ENCODE measurements at places on chromosomes 12 and 14.

DNA sequence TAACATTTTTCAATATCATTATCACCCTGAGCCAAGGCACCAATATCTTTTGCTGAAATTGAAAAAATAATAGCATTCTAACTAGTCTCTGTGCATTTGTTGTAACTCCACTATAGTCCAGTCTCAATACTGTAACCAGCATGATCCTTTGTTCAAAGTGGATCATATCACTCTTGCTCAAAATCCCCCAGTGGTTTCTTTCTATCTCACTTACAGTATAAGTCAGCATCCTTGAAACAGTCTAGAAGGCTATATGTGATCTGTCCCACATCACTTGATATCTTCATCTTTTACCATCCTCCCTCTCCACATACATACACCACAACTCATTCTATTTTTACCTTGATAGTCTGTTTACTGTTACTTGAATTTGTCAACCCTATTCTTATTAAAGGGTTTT lies 435.7 kb downstream of the CCER1 start:
- H3K4me1 ChIP-seq: peaks cover 5% of the 10 kb centered on the region
- no peaks in the 10 kb centered on the region for H3K36me3 ChIP-seq
- H3K4me3 ChIP-seq: no peak overlapping the region
- DNase-seq: no peak
- H3K27ac ChIP-seq: no peak overlapping the region
- H3K27me3 ChIP-seq: no peaks in the 10 kb centered on the region

DNA sequence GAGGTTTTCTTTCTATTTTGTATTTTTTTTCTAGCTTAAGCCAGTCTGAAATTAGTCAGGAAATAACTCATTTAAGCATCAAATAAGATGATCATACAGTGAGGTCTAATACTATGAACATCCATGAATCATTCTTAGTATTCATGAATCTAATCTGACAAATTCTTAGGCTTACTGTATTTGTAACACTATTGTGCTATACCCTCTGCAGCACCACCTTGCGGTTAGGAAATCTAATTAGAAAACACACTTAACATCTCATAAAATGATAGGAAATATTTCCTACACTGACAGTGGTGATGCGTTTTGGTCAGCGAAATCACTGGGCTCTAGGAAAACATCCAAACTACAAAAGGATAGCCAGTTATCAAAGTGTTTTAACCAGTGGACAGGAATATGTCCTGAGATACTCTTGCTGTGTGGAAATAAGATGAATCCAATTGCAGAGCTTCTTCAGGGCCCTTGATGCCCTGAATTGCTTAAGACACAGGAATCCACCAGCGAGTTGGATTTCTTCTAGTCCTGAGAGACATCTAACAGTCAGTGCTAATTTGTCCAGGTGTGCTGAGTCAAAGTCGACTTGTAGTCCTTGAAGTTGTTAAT lies 109.3 kb upstream of the MYF6 start:
- H3K27me3 ChIP-seq: no peaks in the 10 kb centered on the region
- no peak overlapping the region for H3K4me3 ChIP-seq
- H3K27ac ChIP-seq: no peak overlapping the region
- DNase-seq: peak; percentile 15
- H3K4me1 ChIP-seq: no peaks in the 10 kb centered on the region

- H3K27ac ChIP-seq: no peak overlapping the region
- H3K4me1 ChIP-seq: no peaks in the 10 kb centered on the region
- H3K4me3 ChIP-seq: no peak overlapping the region
- no peaks in the 10 kb centered on the region for H3K36me3 ChIP-seq
- DNase-seq: no peak
These were observed 164.4 kb downstream of the KICS2 start for GRCh38 chr12:64057706-64058105.

- no peak for DNase-seq
- no peak overlapping the region for H3K4me3 ChIP-seq
- H3K36me3 ChIP-seq: no peaks in the 10 kb centered on the region
These were observed 497.1 kb downstream of the RPS29 start for GRCh38 chr14:49089107-49089506.

GRCh38 chr12:63905544-63905943 lies 61.0 kb downstream of the SRGAP1 start:
- no peak overlapping the region for H3K4me3 ChIP-seq
- H3K4me1 ChIP-seq: no peaks in the 10 kb centered on the region
- no peaks in the 10 kb centered on the region for H3K36me3 ChIP-seq
- H3K27ac ChIP-seq: no peak overlapping the region
- no peak for DNase-seq
- no peaks in the 10 kb centered on the region for H3K27me3 ChIP-seq

GRCh38 chr12:104026841-104027599 lies 23.0 kb downstream of the GLT8D2 start:
- no peak for DNase-seq
- no peak overlapping the region for H3K4me3 ChIP-seq
- H3K27me3 ChIP-seq: no peaks in the 10 kb centered on the region

GRCh38 chr12:12990700-12991468 lies 9.2 kb downstream of the HEBP1 start:
- H3K27ac ChIP-seq: no peak overlapping the region
- DNase-seq: no peak
- no peaks in the 10 kb centered on the region for H3K27me3 ChIP-seq
- H3K36me3 ChIP-seq: peaks cover 5% of the 10 kb centered on the region
- 0 out of 2 replicates have a peak, but pooled peaks cover 6% of the 10 kb centered on the region for H3K4me1 ChIP-seq
- no peak overlapping the region for H3K4me3 ChIP-seq

DNA sequence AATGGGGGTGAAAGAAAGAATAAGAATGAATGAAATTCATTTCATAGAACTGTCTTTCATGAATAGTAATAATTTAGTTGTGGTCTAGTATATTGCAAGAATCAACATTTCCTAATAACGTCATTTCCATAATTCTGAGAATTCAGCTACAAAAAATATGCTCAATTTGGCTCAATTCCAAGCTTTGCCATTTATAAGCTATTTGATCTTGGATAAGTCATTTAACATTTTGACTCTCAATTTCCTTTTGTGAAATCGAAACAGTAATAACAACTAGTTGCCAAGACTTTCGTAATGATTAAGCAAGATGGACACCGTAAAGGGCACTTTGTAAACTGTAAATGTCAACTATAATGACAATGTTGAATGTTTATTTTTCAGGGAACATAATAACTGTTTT lies 18.1 kb downstream of the NOS1 start:
- no peak for DNase-seq
- H3K4me1 ChIP-seq: no peaks in the 10 kb centered on the region
- H3K36me3 ChIP-seq: no peaks in the 10 kb centered on the region
- H3K27ac ChIP-seq: no peak overlapping the region
- no peak overlapping the region for H3K4me3 ChIP-seq
- no peaks in the 10 kb centered on the region for H3K27me3 ChIP-seq

DNA sequence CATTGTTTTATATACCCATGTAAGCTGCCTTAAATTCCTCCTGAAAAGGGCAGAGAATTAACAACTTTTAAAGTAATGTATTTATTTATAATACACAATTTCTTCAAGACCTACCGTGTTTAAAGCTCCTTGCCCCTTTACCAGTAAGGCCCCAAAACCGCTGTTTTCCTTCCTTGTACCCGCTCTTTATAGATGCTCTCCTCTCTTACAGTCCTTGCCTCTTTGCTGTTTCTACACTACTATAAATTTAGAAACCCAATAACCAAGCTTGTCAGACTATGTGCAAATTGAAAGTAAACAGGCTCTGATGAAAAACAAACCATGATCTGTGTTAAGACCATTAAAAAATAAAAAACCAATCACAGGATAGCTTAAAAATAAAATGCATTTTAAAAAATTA lies 3.9 kb downstream of the MPHOSPH9 start:
- no peaks in the 10 kb centered on the region for H3K36me3 ChIP-seq
- H3K27ac ChIP-seq: peak overlapping the region; percentile 44
- H3K4me3 ChIP-seq: peak overlapping the region; percentile 42

DNA sequence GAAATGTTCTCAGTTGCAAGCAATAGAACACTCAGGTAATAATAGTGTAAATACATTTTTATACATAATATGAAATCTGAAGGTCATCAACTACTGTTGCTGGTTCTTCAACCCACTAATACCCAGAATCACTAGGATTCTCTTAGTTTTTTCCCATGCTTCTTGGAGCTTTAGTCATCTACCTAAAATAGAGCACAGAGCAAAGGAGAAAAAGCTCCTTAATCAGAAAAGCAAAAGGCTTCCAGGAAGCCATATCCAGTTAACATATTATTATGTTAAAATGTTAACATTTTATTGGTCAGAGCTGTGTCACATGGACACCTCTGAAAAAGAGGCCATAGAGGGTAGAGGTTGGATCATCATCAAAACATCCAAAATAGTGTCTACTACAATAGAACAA lies 57.0 kb downstream of the CCER1 start:
- H3K27me3 ChIP-seq: no peaks in the 10 kb centered on the region
- no peaks in the 10 kb centered on the region for H3K36me3 ChIP-seq
- no peak for DNase-seq
- no peak overlapping the region for H3K4me3 ChIP-seq
- H3K27ac ChIP-seq: no peak overlapping the region

GRCh38 chr12:92506891-92507290 lies 195.9 kb upstream of the PLEKHG7 start:
- no peak for DNase-seq
- no peaks in the 10 kb centered on the region for H3K27me3 ChIP-seq
- H3K4me1 ChIP-seq: peaks cover 22% of the 10 kb centered on the region
- no peak overlapping the region for H3K4me3 ChIP-seq
- H3K36me3 ChIP-seq: no peaks in the 10 kb centered on the region

GRCh38 chr12:87933991-87934390 lies 95.2 kb downstream of the C12orf50 start:
- no peak for DNase-seq
- no peaks in the 10 kb centered on the region for H3K4me1 ChIP-seq
- no peaks in the 10 kb centered on the region for H3K27me3 ChIP-seq
- H3K4me3 ChIP-seq: no peak overlapping the region

DNA sequence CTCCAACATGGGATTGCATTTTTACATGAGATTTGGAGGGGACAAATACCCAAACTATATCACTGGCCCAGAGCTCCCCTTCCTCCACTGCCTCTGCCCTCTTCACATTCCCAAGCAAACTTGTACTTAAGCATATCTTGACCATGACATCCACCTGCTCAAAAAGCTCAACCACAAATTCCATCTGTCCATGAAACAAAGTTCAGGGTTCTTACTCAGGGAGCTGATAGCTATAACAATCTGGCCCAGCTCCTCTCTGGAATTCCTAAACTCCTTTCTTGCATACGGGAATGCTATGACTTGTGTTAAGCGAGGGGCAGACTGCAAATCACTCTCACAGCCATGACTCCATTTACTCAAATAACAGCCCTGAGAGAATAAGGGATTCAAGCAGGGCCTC lies 152.1 kb downstream of the GALC start:
- no peak overlapping the region for H3K27ac ChIP-seq
- H3K4me1 ChIP-seq: no peaks in the 10 kb centered on the region
- no peak for DNase-seq
- no peaks in the 10 kb centered on the region for H3K27me3 ChIP-seq

GRCh38 chr12:98549371-98550110 lies 34.2 kb downstream of the TMPO start:
- no peak for DNase-seq
- H3K27ac ChIP-seq: no peak overlapping the region
- peaks cover 26% of the 10 kb centered on the region for H3K36me3 ChIP-seq

DNA sequence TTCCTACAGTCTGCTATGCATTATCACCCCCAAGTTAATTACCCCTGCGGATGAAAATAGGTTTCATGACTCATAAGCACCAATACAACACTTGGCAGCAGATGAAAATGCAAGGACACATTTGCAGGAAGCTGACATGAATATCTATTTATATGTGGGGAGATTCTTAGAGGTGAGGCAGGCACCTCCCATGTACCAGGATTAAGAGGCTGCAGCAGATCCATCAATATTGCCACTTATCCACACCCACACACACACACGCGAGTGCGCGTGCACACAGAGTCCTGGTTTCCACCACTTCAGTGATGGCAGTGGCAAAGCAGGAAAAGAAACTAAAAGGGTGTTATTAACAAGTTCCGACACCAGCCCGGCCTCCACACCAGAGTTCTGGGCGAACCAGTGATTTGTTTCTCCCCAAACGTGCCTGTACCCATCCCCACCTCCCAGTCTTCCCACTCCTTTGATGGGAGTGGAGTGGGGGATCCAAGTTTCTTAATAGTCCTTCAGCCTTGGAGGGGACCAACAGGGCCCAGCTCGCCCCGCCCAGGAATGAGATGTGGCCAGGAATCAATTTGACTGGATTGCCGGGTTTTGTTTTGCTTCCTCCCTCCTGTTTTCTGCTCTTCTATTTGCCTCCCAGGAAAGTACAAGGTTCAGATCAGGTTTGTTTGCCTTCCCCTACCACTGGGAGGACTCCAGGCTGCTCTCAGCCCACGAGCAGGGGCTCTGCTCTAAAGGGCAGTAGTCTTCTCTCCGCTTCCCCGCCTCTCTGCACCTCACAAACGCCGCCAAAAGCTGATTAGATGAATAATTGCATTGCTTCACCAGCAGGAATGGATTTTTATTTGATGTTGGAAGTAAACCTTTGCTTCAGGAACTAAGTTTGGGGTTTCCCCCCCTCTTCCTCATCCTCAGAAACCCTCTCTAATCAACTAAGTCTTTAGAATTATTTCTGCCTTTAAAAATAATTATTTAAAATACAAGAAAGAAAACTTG lies 5.2 kb downstream of the IRF2BPL start:
- H3K27me3 ChIP-seq: no peaks in the 10 kb centered on the region
- H3K4me1 ChIP-seq: peaks cover 29% of the 10 kb centered on the region
- H3K4me3 ChIP-seq: peak overlapping the region; percentile 44
- peak overlapping the region; percentile 99 for H3K27ac ChIP-seq
- no peak for DNase-seq
- H3K36me3 ChIP-seq: 0 out of 2 replicates have a peak, but pooled peaks cover 4% of the 10 kb centered on the region

- no peaks in the 10 kb centered on the region for H3K27me3 ChIP-seq
- H3K4me3 ChIP-seq: peak overlapping the region; percentile 77
- H3K27ac ChIP-seq: peak overlapping the region; percentile 99
- no peaks in the 10 kb centered on the region for H3K36me3 ChIP-seq
- 0 out of 2 replicates have a peak, but pooled peaks cover 5% of the 10 kb centered on the region for H3K4me1 ChIP-seq
- DNase-seq: peak; percentile 71
These were observed 1.8 kb upstream of the RNASE4 start for GRCh38 chr14:20682435-20683124.

DNA sequence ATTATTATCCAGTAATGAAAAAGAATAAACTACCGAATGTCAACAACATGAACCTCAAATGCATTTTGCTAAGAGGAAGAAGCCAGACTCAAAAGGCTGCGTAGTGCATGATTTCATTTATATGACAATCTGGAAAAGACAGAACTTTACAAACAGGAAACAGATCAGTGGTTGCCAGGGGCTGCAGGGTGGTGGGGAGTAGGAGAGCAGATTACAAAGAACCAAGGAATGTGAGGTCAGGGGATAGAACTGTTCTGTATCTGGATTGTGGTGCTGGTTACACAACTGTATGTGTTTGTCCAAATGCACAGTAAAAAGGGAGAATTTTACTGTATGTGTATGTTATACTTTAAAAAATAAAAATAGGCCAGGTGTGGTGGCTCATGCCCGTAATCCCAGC lies 89.7 kb upstream of the MYL2 start:
- H3K27ac ChIP-seq: no peak overlapping the region
- no peak overlapping the region for H3K4me3 ChIP-seq
- DNase-seq: no peak
- no peaks in the 10 kb centered on the region for H3K27me3 ChIP-seq
- no peaks in the 10 kb centered on the region for H3K4me1 ChIP-seq
- H3K36me3 ChIP-seq: no peaks in the 10 kb centered on the region

- H3K4me1 ChIP-seq: no peaks in the 10 kb centered on the region
- DNase-seq: no peak
- no peak overlapping the region for H3K4me3 ChIP-seq
- no peaks in the 10 kb centered on the region for H3K36me3 ChIP-seq
These were observed 109.6 kb downstream of the RMST start for GRCh38 chr12:97572220-97572619.
